ENCODE measurements at places on chromosomes 13 and 19.

- DNase-seq, result no peak
Observed at GRCh38 chr19:5691822-5692722, 2.0 kb downstream of the RPL36 start.

DNA sequence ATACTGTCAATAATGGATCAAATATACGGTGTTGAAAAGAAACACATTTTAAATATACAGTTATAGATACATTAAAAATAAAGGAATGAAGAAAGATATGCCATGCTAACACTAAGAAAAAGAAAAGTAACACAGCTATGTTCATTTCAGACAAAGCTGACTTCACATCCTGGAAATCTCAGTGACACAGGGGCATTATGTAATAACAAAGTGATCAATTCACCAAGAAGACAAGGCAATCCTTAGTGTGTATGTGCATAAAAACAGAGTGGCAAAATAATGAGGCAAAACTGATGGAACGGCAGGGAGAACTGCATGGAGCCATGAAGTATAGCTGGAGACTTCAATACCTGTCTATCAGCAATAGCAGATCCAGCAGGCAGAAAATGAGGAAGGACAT lies 13.1 kb downstream of the ZNF14 start:
- DNase-seq, result no peak

- DNase-seq, result no peak
Observed at GRCh38 chr19:13808856-13809255, 13.6 kb downstream of the ZSWIM4 start.

DNA sequence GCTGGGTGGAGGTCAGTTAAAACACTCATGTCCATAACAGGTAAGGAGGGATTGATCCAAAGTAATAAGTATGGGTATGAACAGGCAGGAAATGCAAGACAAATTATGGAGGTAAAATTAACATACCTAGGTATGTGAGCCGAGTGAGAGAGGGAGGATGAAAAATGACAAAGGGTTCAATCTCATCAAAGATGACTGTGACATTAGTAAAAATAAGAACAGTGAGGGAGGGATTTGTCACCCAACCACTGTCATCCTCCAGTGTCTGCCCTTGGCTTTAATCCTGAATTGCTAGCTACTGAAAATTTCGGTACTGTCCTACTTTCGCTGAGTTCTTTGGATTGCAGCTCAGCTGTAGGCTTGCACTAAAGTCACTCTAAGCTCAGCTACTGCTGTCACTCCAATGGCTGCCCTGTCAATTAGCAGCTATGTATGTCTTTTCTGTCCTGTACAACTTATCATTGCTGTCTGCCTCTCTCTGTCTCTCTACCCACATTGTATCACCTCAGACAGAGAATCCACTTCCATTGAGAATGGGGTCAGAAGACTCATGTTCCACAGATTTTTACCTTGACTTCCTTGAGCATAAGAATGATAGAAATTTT lies 62.5 kb downstream of the LRRC63 start:
- DNase-seq, result no peak

GRCh38 chr13:110347535-110348308 lies 40.6 kb downstream of the COL4A2 start:
- no peak for DNase-seq

DNA sequence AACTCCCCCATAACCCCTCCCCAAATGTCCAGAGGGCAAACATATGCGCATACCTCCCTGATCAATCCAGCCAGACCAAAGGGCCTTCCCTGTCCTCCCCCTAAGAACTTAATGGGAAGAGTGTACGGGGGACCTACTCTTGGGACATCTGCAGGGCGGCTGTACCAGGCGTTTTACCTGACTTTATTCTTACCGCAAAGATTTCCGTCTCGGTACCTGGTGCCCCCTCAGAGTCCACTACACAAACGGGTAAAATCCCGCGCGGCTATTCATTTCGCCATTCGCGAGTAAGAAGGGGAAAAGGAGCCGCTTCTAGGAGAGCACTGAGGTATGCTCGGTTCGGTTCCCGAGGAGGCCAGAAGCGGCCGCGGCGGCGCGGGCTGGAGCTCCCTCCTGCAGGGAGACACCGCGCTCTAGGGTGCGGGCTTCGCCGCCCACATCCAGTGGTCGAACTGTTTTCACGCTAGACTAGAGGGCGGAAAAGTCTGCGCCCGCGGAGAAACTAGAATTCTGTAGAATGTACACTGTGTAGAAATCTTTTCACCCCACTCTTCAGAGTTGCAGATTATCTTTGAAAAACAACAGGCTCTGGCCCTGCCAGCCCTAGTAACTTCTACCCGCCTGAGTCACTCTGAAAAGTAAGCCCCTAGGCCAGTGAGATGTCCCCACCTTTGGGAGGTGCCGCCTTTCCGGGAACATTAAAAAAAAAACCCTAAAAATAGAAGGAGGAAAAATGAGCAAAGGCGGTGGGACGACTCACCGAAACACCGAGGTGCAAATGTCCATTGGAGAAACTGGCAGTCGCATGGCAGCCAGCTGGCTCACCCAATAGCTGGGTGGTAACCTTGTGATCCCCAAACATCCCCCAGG lies 3.8 kb upstream of the TSHZ3 start:
- DNase-seq, result no peak

DNA sequence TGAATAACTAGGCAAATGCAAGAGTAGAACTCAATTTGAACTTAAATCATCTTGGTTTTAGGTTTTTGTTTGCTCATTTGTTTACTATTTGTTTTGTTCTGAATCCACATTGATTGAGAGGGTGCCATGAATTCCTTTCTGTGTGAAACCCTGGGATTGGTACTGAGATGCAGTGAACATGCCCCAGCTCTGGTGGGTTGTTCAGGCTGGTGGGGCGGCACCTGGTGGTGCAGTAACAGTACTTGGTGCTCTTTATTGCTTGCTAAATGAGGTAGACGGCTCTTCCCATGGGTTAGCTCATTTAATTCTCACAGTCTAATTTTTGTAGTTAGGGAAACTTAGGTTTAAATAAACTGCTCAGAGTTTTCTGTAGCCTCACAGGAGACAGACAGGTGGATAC lies 48.4 kb downstream of the WASF3 start:
- DNase-seq, result no peak

GRCh38 chr19:2043251-2043641 lies 7.8 kb downstream of the MKNK2 start:
- DNase-seq, result no peak

DNA sequence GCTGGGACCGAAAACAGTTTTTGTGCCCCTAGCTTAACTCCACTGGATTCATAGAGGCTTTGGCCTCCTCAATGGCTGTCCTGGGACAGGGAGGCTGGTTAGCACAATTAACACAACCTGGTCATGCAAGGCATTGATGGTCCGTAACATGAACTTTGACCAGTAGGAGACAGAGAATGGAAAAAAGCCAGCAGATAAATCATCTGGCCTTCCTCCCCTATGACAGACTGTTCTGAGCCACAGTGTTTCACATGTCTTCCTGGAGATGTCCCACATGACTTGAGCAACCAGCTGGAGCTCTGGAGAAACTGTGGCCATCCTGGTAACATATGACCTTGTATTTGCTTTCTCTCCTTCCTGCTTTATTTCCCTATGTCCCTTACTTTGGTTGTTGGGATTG lies 244.2 kb downstream of the UQCRFS1 start:
- DNase-seq, result no peak

DNA sequence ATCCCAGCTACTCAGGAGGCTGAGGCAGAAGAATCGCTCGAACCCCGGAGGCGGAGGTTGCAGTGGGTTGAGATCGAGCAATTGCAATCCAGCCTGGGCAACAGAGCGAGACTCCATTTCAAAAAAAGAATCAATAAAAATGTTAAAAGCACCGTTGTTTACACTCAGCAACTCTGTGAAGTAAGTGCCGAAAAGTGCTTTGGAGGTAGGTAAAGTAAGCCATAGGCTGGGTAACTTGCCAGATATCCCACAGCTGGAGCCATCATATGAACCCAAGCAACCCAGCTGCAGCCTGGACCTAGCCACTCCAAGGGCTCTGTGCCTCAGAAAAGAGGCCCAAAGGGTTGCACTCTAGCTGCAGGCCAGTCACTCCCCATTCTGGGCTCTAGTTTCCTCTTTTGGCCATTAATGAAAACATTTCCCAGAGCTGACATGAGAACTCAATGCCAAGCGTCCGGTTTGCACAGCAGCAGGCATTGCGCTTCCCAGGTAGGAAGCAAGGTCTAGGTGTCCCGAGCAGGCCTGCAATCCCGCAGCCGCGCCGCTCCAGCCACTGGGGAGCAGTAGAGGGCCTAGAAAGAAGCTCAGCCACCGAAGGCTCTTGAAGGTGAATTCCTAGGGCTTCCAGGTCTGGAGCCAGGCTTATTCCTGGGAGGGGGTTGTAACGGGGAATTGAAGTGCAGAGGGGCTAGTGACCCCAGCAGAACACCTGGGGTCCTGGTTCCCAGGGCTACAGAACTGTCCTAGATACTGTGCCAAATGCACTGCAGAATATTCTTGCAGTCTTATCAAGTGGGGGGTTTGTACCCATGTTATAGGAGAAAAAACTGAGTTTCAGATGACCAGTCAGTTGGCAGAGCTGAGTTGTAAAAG lies 4.1 kb upstream of the CD79A start:
- no peak for DNase-seq

GRCh38 chr13:40056898-40057619 lies 401.6 kb downstream of the COG6 start:
- DNase-seq, result no peak

DNA sequence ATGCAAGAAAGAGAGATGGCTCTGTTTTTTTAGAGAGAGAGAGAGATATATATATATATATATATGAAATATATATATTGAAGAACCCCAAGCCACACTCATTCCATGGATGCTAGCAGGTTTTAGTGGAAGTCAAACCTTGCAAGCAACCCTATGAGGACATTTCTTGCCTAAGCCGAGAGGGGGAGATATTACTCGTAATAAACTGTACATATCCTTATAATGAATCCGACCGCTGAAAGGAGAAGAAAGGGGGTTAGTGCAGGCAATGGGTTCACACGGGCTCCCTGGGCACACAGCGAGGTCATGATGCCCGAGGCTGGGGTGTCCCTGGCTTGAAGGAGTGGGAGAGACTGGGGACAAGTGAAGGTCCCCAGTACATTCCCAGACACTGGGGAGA lies 78.3 kb downstream of the IER2 start:
- DNase-seq, result no peak

- DNase-seq, result no peak
Observed at GRCh38 chr19:48907671-48908070, 7.6 kb downstream of the NUCB1 start.

DNA sequence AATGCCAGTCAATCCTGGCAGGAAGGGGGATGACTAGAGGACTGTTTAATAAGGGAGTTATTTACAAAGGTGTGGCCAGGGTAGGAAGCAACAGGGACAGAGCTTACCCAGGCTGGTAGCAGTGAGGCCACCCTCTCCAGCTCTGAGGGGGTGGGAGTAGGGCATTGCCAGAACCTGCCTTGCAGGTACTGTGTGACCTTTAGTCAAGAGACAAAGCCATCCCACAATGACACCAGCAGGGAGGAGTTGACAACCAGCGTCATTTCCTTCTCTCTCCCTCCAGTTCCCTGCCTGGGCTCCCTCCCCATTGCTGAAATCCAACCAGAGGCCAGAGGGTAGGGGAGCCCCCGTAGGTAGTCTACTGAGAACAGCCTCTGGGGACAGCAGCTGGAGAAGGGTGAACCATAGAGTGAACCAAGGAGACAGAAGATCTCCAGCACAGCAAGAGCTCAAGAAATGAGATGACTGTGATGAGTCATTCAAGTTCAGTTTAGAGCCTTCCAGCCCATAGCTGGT lies 33.3 kb upstream of the SPATA13 start:
- peak; percentile 3 for DNase-seq

DNA sequence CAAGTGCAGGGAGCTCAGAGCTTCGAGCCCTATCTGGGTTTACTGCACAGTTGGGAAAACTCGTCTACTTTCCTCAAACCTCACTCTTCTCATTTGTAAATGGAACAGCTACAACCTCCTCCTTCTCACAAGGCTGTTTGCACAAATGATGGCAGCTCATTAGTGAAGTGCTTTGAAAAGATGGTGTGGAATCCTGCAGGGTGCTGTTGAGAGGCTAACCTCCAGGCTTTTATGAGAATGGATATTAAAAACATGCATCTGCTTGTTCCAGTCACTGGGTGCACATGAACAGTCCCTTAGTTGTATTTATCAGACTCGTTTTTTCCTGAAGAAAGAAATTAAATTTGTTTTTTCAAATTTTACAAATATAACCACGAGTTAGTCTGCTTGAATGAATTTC lies 36.6 kb downstream of the PCDH8 start:
- DNase-seq, result no peak

- no peak for DNase-seq
Observed at GRCh38 chr19:14164082-14164481, 27.7 kb upstream of the ASF1B start.

DNA sequence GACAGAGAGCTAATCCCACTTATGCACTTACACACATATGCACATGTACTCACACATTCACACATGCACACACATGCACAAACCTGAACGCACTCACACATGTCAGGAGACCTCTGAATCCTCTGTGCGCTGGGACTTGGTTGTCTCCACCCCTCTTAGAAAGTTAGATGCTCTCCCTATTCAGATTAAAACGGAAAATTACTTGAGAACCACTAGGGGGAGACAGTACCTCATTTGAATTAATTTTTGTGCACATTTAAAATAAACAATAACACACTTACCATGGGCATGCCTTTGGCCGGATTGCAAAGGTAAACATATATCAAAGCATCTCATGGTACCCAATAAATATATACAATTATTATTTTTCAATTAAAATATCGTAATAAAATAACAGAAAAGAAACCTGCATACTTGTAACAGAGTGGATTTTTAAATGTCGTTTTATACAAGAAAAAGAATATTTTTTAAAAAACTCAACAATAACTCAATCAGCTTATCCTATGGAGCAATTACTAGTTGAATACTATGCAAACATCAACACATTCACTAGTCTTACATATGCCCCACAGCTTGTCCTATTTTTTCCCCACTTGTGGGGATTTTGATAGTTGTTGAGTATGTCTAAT lies 9.5 kb upstream of the LILRB4 start:
- DNase-seq, result no peak

DNA sequence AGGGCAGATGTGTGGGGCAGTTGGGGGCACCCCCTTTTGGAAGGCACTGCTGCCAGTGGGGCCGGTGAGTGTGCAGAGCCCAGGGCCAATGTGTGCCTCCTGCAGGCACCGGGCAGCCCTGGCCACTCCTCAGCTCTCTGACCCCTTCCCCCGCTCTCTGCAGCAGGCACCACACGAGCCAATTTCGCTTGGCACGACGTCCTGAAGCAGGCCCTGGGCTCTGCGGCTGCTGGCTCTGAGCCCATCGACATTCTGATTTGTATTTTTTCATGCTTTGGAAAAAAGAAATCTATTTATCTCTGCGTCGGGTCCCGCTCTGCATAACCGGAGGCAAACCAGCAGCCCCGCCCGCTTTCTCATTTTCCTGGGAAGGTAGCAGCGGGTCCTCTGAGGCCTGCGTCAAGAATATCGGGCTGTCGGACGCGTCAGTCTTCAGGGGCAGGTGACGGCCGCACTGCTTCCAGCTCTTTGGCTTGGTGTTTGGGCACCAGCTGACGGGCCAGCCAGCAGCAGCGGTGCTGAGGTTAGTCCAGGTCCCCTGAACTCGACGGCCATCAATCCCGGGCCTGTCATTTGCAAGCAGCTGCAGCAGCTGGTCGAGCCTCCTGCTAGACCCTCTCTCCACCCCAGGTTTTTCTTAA lies 134.3 kb downstream of the KDM4B start:
- DNase-seq, result no peak
